ENCODE measurements at places on chromosomes 4 and X.

DNA sequence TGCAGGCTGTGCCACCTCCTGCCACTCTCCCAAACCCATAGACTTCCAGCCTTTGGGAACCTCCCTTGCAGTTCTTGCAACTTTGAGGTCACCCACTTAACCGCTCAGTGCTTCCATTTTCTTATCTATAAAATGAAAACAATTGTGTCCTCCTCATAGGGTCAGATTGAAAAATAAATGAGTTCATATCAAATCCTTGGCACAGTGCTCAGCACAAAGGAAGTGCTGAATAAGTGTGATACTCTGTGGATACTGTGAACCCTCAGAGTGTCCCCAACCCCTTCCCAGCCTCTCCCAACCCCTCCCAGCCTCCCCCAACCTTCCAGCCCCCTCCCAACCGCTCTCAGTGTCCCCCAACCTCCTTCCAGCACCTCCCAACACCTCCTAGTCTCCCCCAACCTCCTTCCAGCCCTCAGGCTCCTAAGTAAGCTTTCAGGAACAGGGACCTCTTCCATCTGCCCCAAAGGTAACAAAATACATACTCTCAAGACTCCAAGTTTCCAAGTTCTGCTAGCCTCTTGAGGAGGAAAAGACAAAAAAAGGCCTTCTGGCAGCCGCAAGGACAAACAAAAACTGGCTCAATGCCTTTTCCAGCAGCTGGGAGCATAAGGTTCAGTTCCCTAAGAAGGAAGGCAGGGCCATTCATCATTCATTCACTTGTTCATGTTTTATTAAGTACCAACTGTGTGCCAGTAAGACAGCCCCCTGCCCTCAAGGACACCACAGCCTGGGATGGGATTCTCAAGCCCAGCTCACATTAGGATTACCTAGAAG is 46.1 kb upstream of the LGI2 start:
- DNase-seq: no peak

GRCh38 chr4:156865451-156865850 is 106.1 kb downstream of the PDGFC start:
- DNase-seq: no peak

DNA sequence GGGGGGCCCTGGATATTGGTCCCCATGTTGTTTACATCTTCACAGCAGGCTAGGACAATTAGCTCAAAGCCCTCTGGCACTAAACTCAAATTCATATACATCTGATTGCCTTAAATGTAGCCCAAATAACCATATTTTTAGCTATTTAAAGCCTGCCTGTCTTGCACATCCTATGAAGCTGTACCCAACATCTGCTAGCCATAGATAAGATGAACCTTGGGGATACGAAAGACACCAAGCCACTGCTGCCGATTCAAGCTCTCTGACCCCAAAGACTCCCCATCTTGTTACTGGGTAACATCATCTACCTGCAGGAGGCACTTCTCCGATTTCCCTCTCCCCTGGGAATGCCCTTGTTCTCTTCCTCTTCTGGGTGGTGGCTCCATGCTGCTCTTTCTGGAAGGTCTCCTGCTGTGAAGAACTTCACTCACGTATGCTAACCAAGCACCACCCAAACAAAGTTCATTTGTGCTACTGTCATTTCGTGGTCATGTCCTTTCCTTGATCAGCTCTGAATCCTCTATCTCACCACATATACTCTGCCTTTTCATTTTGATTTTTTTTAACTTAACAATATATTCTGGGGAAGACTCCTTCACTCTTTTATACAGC is 107.7 kb upstream of the ATXN3L start:
- no peak for DNase-seq

- no peak for DNase-seq
Measured at GRCh38 chr4:38921151-38921550, 53.5 kb downstream of the FAM114A1 start.

- no peak for DNase-seq
Measured at GRCh38 chr4:180280076-180280475, 1963.1 kb upstream of the TENM3 start.

DNA sequence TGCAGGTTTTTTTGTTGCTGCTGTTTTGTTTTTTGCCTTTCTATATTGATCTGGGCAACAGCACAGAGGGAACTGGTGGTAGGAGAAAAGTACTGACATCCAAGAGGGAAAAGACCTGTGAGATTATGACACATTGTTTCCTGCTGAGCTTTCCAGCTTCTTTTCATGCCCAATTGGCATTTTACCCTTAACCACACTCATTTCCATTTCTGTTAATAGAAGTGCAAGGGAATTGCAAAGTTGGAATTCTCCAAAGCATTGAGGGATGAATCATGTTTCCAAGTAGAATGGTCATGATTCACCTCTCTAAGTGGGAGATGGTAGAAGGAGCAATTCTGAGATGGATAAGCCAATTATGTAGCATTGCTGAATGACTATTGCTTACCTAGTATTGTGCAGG is 161.5 kb downstream of the PPARGC1A start:
- no peak for DNase-seq

- no peak for DNase-seq
Measured at GRCh38 chr4:110704748-110705439, 82.0 kb upstream of the PITX2 start.

GRCh38 chr4:158998624-158999023 is 104.3 kb upstream of the RAPGEF2 start:
- DNase-seq: no peak

- no peak for DNase-seq
Measured at GRCh38 chr4:32000846-32001488, 1280.8 kb downstream of the PCDH7 start.

GRCh38 chrX:1531096-1531890 is 5.7 kb downstream of the P2RY8 start:
- no peak for DNase-seq

DNA sequence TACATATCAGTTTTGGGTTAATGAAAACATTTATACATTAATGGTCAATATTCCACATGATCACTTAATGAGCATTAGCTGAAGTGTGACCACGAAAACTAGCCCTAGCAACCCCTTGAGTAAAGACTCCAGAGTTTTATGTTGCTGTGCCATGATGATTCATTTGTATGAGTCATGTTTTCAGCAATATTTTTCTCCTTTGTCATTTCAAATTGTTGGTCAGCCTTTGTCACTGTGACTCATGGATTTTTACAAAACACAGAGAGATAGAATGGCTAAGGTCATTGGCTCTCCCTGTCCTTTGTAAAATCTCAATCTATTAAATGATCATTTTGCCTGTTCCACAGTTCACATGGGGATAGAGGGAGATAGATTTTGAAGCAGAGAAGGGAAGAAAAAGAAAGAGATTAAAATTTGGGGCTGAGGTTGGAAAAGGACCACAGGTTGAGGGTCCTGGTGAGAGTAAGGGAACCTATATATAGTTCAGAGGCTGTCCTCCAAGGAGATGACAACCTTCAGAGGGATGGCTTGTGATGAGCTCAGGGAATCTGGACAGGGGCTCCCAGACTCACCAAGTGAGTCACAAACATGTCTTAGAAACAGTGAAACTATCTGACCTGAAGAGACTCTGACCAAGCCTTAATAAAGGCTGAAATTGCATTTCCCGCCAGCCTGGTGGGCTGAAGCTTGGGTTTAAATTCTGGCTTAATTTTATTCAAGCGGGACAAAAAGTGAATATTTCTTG is 25.6 kb downstream of the NR0B1 start:
- no peak for DNase-seq

DNA sequence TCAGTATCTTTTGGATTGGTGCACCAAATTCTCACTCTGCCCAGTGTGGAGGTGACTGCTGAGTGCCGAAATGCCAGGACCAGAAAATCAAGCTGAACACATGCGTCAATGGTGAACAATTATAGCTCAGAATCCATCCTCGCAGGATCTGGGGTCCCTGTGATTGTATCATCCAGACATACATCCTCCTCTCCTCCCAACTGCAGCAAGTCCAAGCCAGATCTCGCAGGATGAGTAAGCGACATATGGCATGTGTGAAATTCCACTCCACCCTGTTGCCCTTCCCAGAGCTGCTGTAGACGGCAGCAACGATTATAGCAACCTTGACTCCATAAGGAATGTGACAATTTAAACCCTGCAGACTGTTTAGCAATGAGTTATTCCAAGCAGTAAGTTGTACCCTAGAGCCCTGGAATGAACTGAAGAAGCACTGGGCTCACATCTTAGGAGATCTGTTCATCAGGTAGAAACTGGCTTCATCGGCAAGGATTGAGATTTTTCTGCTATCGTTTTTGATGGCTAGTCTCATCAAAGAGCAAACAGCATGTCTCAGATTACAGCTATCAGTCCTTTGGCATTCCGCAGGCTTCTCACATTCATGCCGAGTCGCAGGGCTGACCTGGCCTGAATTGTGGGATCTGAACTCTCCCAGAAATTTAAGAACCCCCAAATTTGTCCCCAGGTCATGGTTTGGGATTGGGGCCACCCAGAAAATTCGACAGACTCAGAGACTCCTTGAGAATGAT is 35.5 kb upstream of the SORBS2 start:
- DNase-seq: no peak

GRCh38 chrX:39372115-39372514 is 570.9 kb downstream of the MID1IP1 start:
- DNase-seq: no peak

DNA sequence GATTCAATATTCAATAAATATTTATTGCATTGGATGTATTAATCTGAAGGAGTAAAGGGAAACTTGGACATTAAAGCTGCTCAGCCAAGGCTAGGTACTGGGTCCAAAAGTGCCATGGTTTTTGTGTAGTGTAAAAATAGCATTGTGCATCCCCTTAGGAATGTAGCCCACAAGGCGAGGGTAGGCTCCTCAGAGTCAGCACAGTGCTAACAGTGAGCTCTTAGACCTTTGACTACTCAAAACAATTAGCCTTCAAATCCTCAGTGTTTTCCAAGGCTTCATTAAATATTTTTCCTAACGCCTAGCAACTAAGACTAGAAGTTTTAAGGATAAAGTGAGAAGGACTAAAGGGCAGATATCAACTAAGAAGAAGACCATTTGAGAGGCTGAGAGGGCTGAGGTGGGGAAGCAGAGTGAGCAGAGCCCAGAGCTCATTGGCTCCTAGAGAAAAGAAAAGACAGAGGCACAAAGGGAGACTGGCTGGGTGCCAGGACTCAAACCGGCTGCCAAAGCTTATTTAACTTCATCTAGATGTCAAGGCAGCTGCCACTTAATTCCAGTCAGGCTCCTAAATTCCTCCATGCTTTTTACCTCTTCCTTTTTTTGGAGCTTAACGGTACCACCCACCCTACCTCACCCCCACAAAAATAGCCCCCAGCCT is 17.0 kb downstream of the PRKG2 start:
- DNase-seq: no peak

- DNase-seq: no peak
Measured at GRCh38 chr4:60846678-60847077, 353.4 kb upstream of the ADGRL3 start.

DNA sequence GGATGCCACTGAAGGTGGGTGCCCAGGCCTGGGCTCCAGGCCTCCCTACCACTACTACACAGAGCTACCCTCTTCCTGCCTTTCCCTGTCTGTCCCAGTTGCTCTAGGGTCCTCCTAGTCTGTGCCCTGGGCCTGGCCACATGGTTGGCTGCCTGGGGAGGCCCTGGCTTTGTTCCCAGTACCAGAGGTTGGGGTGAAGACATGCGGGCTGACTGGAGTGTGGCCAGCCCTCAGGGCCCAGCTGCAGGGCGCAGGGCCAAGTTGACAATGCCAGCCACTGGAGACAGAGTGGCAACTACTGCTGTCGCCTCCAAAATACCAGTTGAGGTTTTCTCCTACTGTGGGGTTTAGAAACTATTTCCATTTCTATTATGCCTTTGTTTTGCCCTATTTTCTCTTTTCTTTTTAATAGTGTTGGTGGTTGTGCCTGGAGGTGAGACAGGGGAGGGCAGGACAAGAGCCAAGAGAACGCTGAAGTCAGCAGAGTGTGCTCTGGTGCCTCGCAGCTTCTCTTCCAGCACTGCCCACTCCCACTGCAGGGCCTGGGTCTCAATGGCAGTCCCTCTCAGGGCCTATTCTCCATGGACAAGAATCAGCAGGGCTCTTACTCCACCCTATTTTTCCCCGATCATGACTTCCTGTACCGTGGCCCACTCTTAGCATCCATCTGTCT is 32.2 kb upstream of the XPNPEP2 start:
- DNase-seq: no peak

DNA sequence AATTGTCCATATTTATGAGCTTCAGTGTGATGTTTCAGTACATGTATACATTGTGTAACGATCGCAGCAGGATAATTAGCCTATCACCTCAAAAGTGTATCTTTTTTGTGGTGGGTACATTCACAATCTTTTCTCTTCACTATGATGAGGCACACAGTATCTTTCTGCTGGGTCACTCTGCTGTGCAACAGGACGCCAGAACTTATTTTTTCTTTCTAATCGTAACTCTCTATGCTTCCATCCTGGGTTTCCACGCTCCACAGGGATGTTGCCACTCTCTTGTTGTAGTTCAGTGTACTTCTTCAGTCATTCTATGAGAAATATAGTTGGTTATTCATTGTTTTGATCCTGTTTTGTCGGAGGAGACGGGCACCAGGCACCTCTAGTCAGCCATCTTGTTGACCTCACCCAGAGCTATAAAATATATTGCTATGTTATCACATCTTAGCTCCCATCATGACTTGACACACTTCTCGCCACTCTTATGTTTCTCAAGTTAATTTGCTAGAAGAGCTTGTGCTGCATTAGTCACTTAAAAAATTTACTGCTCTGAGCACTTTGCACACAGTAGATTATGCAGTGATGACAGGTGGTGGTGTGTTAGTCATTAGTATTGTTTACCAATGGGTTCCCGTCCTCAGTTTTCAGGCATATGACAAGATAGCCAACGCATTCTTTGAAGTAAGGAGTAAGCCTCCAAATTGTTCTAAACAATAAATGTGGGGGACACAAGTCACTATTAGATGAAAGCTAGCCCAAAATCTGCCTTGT is 1002.7 kb upstream of the PCDH7 start:
- no peak for DNase-seq

DNA sequence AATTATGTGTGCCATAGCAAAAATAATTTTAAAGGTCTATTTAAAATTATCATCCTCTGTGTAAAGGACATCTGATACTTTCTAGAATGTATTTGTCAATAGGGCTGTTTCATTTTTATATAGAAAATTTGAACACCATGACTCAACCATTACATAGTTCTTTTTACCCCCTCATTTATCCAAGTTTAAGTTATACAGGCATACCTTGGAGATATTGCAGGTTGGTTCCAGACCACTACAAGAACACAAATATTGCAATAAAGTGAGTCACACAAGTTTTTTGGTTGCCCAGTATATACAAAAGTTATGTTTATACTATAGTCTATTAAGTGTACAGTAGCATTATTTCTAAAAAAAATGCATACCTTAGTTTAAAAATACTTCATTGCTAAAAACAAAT is 130.4 kb downstream of the MSL3 start:
- no peak for DNase-seq

GRCh38 chr4:140617499-140618248 is 48.9 kb upstream of the UCP1 start:
- no peak for DNase-seq

GRCh38 chrX:1086444-1087409 is 125.7 kb downstream of the CRLF2 start:
- no peak for DNase-seq
